ENCODE measurements at places on chromosomes 12 and 14.

- no peak for DNase-seq
Measured at GRCh38 chr12:16389594-16389993, 42.1 kb downstream of the MGST1 start.

DNA sequence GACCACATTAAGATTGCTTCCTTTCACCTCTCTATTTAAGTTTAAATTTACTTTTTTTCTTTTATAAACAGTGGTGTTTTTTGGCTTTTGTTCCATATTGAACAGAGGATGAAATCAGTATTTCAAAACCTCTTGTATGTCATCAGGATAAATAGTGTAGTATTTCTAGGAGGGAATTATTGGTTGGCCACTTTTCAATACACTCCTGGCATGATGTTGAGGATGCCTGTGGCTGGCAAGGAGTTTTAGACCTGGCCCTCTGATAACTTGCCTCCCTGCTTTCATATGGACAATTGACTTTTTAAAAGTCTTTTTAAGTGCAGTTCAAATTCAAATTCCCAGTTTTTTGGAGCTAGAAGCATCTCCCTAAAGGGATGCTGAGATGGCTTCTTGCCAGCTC is 9.8 kb downstream of the TMTC2 start:
- DNase-seq, result no peak

GRCh38 chr12:19129122-19129485 is 429 bp upstream of the PLEKHA5 start:
- DNase-seq, result no peak

- peak; percentile 43 for DNase-seq
Measured at GRCh38 chr12:20368651-20369304, 441 bp downstream of the PDE3A start.

DNA sequence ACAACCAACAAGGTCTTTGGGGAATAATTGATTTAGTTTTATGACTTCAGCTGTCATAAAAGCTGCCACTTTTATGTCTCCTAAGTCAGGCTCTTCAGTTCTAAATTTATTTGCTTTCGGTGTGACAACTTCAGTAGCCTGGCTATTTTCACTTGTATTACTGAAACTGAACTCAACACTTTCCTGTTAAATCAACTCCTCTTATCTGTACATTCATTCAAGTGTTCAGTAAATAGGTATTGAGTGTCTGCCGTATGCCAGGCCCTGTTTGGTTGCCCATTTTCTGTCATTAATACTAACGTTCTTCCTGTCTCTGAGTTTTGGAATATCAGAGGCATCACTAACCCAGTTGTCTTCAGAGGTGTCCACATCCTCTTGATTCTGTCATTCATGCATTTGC is 7.5 kb downstream of the UTP20 start:
- no peak for DNase-seq

DNA sequence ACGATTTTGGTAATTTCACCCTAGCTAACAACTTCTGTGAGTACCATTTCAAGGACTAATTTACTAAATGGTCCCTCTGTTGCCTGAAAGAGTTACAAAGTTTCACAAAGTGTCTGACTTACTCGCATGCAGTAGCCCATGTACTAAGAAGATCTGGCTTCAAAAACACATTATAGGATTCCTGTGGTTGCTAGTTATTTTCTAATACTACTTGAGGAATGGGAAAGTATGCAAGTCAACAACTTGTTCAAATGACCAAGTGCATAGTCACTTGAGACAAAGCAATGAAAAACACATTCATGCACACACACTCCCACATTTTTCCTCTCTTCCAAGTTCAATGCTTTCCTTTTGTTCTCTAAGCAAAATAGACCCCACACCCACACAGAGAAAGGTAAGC is 219.7 kb upstream of the TMPO start:
- no peak for DNase-seq

DNA sequence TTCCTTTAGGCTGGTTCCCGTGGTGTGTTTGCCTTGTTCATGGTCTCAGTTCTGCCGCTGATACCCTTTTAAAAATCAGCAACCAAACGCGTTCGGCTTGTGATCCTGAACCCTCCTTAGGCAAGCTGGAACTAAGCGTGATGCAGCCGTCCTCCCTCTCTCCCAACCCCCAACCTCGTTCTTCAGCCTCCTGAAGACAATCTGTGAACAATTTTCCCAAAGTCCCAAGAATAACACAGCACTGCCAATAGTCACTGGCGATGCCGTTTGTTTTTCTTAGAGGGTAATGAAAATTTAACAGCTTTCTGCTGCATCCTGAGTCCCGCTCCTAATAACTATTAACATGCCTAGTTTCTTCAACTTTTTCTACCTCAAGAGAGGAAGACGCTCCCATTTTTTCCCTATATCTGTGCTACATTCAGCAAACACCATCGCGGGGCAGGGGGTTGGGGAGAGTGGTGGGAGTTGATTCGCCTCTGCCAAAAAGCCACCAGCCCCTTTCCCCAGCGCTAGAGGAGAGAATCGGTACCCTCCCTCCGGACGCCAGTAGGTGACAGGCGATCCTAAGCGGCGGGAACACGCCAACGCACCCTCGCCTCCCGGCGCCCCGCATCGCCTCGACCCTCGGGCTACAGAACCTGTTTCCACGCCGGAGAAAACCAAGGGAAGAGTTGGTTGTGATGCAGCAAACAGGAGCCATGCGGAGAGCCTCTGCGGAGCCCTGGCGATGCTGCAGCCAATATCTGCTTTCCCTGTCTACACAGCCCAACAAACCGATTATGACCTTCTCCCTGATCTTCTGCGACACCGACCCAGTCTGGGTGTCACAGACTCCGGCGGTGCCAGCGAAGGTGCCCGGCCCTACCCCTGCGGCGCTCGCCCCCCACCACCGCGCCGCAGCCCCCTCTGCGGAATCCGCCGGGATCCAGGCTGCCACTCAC is 752 bp downstream of the PRICKLE1 start:
- DNase-seq, result peak; percentile 7

- DNase-seq, result peak; percentile 24
Measured at GRCh38 chr14:101854366-101854765, 92.9 kb downstream of the PPP2R5C start.

GRCh38 chr12:93778306-93778705 is 101.1 kb downstream of the CRADD start:
- DNase-seq, result no peak

DNA sequence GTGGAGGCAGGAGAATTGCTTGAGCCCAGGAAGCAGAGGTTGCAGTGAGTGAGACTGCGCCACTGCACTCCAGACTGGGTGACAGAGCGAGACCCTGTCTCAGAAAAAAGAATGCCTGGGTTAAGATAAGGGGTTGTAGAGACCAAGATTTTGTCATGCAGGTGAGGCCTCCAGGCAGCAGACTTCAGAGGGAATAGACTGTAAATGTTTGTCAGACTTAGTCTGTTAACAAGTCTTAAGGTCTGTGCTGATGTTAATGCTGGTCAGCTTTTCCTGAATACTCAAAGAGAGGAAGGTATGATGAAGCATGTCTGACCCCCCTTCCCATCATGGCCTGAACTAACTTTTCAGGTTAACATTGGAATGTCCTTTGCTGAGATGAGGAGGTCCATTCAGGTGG is 83.0 kb upstream of the FUT8 start:
- DNase-seq, result no peak

DNA sequence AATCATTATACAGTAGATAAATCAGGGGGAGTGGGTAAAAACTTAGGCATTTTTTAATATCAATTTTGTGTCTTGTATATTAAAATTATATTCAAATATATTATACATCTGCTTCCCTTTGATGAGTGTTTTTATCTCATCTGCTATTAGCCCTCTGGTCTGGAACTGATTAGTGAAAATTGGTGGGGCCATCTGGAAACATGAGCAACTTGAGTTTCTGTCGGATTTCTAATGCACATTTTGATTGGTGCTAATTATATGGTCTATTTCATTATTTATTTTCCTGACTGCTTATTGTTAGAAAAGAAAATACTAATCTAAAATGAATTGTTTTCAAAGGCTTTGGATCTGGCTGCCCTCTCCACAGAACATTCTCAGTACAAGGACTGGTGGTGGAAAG is 28.2 kb downstream of the TTC8 start:
- DNase-seq, result no peak

- no peak for DNase-seq
Measured at GRCh38 chr12:107379852-107380567, 286.7 kb upstream of the CRY1 start.

DNA sequence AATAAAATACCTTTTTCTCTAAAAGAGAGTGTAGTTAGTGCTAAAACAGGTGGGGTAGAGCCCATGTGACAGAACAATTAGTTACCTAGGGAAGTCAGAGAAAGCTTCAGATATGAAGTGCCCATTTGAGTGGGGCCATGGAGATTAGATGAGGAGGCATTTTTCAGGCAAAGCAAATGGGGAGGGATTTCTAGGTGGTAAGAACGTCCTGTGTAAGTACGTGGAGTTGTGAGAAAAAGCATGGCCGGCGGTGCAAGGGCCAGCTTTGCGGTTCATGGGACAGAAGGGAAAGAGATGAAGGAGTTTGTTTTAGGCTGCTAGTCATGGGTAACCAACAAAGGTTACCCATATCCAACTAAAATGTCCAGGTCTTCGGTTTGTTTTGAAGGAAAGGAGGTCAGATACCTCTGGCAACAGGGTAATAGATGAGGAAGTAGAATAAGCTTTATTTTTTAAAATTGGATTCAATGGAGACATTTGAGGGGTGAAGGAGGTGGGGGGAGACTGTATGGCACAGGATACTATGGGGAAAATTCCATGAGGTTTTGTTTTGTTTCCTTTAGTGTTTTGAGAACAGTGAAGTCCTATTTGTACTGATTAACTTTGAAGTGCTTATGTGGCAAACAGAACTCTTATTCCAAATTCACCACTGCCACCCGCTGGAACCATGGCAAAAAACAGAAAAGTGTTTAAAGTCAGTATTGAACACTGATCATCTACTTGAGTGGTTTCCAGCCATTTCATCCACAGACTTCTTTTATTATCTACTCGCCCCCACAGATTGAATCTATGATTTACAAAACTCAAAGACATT is 10.0 kb upstream of the SNRPF start:
- DNase-seq, result peak; percentile 33

GRCh38 chr12:100372853-100373640 is 16.2 kb downstream of the SLC17A8 start:
- no peak for DNase-seq

Data from hematopoietic multipotent progenitor cell treated with erythropoietin and hydrocortisone succinate and interleukin-3 and kit ligand, for 6 days (in vitro differentiated cells).